ENCODE measurements at places on chromosomes 5 and 9.

GRCh38 chr9:6660512-6660911 is 15.0 kb upstream of the GLDC start:
- no peak for DNase-seq

DNA sequence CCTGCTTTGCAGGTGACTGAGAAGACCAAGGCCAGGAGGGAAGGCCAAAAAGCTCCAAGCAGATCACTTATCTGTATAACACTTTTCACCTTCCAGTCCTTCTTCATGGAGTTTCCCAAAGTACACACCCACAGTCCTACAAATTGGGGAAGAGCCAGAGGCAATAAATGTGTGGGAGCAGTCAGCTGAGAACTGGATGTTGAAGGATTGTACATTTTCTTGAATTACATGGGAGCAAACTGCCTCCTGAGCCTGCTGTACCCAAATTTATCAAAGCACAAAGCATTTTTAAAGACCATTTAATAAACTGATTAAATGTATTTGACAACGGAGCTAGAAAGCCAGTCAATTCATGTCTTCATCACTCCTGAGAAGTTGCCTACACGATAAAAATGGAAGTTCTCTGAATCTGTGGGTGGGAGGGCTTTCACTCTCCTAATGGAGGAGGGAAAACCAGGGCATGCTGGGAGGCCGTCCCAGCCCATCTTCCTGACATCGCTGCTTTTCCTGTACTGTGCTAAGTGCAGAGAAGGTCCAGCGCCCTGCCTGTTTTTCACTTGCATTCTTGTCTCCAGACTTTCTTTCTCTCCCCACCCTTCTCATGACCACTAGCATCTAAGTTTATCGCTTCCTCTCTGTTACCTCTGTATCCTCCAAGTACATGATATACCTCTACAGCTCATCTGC is 79.0 kb downstream of the KCNIP1 start:
- no peak for DNase-seq

DNA sequence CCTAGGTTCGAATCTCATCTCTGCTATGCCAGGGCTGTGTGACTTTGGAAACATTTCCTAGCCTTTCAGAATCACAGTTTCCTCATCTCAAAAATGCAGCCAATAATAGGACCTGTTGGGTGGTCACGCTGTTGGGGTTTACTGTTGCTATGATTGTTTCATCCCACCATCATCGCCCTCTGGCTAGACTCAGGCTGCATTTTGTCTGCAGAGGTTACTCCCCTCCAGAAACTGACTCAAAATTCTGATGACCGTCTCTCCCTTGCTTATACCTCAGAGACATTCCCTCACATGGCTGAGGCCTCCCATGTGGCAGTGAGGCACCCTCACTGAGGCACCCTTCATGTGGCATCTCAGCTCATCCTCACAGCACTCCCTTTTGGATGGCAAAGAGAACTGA is 61.6 kb downstream of the COL27A1 start:
- DNase-seq = no peak

GRCh38 chr9:31325778-31326177 is 1058.7 kb upstream of the ACO1 start:
- DNase-seq = no peak

DNA sequence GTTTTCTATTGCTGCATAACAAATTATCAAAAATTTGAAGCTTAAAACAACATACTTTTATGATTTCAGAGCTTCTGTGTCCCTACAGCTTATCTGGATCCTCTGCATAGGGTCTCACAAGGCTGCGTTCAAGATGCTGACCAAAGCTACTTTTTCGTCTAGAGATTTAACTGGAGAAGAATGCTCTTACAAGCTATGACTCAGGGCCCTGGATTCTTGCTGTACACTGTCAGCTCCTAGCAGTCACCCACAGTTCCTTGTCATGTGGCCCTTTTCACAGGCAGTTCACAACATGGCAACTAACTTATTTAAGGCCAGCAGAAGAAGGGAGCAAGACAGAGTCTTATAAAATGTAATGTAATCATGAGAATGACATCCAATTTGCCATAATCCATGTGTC is 70.8 kb upstream of the FAM174A start:
- DNase-seq = no peak

GRCh38 chr9:3074247-3074646 is 230.4 kb upstream of the PUM3 start:
- no peak for DNase-seq

- DNase-seq = no peak
Observed at GRCh38 chr5:58077966-58078365, 381.9 kb downstream of the PLK2 start.

GRCh38 chr9:130328349-130328801 is 62.8 kb downstream of the HMCN2 start:
- DNase-seq = no peak

DNA sequence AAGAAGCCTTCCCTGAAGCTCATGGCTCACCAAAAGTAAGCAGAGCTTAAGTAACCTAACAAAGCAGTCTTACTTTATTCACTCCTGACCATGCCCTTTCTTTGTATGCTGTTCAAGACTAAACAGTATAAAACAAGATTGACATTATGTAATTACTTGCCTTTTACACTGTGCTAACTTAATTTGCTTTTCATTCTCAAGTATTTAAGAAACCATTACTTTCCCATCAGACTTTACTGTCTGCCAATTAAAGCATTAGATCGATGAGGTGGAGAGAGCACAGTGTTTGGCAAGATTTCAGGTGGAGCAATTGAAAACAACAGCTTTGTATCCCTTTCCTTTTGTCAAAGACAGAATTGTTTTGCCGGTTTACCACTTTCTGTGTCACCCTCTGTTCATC is 98.2 kb downstream of the RORB start:
- DNase-seq = no peak

- DNase-seq = no peak
Observed at GRCh38 chr5:74136276-74136825, 504.2 kb downstream of the ENC1 start.

DNA sequence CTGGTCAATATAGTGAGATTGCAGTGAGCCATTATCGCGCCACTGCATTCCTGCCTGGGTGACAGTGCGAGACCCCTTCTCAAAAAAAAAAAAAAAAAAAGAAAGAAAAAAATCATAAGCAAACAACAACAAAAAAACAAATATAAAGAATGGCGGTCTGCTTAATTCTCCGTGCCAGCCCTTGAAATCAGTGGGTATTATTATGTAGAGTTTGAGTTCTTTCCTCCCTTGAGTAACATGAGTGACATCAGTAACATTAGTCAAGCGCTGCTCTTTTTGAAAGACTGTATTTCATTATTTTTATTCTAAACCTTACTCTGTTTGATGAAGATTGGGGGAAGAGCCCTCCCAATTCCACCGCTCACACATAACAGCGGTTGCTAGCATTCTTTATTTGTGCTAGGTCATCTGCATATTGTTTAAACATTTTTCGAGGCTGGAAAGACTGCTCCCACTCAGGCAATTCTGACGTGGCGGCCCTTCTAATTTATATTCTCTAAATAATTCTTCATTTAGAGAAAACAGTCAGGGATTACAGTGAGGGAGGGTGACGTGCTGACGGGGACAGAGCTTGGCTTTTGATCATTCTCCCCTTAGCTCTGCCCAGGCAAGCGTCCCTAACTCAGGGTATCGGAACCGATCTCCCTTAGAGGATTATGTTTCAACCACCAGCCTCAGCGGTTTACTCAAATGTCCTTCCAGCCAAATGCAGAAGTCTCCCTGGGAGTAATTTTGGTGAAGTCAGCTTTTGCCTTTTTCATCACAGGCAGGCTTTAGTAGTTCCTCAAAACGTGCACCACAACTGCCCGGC is 860 bp upstream of the MARCHF6 start:
- DNase-seq = no peak

- DNase-seq = peak; percentile 71
Observed at GRCh38 chr5:1280177-1281037, 14.5 kb downstream of the TERT start.

GRCh38 chr5:181217803-181218062 is 5.3 kb upstream of the TRIM41 start:
- no peak for DNase-seq

DNA sequence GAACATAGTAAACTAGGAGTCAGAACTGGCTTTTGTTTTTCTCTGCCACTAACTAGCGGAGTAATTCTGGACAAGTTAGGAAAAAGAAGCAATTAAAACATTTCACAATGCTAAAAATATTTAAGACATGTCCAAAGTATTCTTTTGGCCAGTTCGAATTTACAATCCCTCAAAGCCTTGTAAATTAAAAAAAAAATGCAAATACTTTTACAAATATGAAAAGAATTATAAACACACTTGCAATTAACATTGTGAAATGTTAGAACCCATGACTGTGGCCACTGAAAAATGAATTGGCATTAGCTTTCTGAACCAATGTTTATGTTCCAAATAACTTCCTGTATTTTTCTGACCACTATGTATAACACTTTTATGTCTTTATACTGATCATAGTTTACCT is 2.2 kb downstream of the RAD1 start:
- no peak for DNase-seq

DNA sequence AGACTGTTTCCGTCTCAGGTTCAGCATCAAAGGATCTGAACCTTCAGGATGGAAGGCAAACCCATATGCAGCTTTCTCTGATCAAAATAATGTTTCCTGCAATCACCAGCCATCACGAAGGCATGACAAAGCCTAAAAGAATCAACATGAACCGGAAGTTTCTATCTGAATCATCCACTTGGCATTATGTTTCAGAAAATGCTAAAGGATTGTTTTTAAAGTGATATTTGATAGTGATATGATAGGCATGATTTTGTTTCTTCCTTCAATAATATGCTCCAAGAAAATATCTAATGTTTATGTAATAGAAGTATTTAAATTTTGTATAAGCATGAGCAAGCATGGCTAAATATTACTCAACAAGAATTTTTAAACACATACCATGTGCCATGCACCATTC is 219.6 kb downstream of the PLK2 start:
- DNase-seq = no peak

DNA sequence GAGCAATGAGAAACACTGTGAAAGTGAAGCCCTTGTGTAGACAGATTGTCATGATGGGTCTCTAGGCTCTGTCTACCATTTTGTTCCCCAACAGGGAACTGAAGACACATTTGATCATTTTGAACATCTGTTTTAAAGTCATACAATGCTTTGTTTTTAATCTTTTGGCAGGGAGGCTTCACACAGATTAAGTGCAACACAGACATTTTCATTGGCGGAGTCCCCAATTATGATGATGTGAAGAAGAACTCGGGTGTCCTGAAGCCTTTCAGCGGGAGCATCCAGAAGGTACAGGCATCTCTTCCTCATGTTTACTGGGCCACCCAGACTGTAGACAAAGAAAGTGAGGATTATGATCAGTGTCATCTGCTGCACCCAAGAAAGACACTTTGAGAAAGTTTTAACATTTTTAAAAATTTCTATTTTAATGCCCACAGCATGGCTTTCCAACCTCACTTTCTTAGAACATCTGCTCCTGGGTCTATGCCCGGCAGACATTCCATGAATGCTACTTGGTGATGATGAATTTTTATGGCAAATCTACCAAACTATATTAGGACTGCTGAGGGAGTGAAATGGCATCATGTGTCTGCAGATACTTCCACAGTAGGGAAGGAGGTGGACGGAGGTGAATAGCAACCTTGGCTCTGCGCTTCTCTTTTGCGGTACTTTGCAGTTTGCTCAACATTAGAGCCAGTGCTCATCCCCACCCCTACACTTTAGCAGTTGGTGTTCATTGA is 121.3 kb downstream of the LIFR start:
- no peak for DNase-seq

- DNase-seq = no peak
Observed at GRCh38 chr9:119412399-119412798, 43.2 kb upstream of the BRINP1 start.

GRCh38 chr9:129185991-129186390 is 7.9 kb upstream of the IER5L start:
- no peak for DNase-seq

GRCh38 chr5:3230254-3230653 is 365.4 kb upstream of the IRX1 start:
- DNase-seq = no peak

- DNase-seq = no peak
Observed at GRCh38 chr5:32298059-32298415, 14.7 kb downstream of the MTMR12 start.

- no peak for DNase-seq
Observed at GRCh38 chr5:175830586-175831300, 40.6 kb upstream of the CPLX2 start.

DNA sequence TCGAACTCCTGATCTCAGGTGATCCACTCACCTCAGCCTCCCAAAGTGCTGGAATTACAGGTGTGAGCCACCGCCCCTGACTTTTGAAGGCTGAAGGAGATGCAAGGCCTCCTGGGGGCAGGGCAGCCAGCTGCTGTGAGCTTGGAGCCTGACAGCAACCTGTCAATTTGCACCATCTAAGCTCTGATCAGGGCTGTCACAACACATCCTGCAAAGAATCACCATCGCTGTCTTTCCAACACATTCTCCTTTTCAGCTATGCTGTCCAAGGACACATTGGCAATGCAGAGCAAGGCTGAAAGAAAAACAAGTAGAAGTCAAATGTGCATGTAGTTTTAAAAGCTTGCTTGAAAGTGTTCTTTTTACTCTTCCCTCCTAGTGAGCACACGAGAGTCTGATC is 54.6 kb downstream of the GNA14 start:
- DNase-seq = no peak

GRCh38 chr9:15163931-15164330 is 143.1 kb downstream of the TTC39B start:
- no peak for DNase-seq

- DNase-seq = no peak
Observed at GRCh38 chr5:157597277-157597676, 21.7 kb upstream of the ADAM19 start.

GRCh38 chr9:134025606-134026541 is 593 bp downstream of the BRD3OS start:
- no peak for DNase-seq

DNA sequence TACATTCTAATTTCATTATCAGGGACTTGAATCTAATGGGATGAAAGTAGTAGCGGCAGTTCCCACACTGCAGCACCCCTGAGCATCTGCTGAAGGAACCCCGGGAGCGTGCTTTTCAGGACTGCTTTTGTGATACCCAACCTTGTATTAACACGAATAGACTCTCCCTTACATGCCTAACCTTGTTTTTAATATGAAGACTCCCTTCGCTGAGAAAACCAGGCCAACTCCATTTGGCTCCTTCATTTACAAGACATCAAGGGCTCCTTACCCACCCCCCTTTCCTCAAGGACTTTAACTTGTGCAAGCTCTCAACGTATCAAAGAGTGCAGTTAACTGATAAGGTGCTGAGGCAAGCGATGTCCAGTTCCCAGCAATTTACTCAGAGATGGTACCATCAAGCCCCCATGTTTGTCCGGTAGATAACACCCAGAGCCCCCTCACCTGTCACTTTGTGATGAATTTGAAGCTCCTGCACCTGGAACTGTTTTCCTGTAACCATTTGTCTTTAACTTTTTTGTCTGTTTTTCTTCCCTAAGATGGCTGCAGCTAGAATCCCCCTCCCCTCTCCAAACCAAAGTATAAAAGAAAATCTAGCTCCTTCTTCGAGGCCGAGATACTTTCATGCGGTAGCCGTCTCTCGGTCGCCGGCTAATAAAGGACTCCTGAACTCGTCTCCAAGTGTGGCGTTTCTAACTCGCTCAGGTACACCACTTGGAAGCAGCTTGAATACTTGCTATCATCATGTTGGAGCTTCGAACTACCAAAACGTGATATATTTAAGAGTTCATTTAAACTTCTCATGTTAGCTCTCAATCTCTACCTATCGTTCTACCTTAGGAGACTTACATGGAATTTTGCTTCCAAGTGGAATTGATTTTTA is 10.7 kb downstream of the HNRNPH1 start:
- DNase-seq = no peak
